ENCODE measurements at places on chromosomes 12 and 14. TPM values are rescaled to one million over a fixed set of nuclear protein-coding genes. Genes with fewer than 3 reads are reported as not detected.

DNA sequence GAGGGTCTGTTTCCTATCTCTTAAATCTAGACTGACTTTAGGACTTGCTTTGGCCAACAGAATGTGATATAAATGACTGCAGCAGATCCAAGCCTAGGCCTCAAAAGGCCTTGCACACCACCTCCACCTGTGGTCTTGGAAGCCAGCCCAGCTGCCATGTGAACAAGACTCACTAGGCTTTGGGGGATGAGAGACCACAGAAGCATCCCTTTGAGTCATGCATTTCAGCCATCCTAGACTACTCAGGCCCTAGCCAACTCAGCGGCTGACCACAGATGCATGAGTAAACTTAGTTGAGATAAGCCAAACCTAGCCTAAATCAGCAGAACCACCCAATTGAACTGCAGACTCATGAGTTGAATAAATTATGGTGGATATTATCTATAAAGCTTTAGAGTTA lies 87.7 kb downstream of the KCNH5 start:
- no peak for DNase-seq
- no peak overlapping the region for H3K27ac ChIP-seq
- H3K36me3 ChIP-seq: no peaks in the 10 kb centered on the region

DNA sequence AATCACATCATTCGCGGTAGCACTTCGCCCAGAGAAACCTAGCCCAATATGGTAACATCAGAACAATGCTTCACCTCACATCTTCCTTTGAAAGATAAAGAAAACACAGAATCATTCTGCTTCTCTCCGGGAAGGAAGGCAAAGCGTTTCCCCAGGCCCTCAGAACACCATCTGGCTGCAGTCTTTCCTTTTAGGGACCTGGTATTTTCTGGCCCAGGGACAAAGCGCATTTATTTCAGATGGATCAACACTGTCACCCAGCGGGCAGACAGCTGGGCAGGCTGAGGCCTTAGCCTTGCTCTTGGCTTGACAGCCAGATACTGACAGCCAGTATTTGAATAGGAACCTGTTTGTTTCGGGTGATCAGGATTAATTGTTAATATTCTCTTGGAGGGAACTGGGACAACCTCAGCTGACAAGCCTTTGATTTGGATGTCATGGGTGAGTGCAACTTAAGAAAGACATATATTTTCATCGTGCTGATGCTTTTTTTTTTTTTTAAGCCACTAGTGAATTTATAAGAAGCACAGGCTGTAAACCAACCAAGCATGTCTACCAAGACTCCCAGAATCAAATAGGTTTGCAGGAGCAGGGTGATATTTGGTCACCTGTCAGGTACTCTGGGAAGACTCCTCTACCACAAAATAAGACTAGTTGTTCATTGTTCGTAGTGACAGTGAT lies 118.9 kb downstream of the VEZT start:
- H3K36me3 ChIP-seq: no peaks in the 10 kb centered on the region
- H3K4me1 ChIP-seq: peaks cover 6% of the 10 kb centered on the region
- no peak overlapping the region for H3K4me3 ChIP-seq

DNA sequence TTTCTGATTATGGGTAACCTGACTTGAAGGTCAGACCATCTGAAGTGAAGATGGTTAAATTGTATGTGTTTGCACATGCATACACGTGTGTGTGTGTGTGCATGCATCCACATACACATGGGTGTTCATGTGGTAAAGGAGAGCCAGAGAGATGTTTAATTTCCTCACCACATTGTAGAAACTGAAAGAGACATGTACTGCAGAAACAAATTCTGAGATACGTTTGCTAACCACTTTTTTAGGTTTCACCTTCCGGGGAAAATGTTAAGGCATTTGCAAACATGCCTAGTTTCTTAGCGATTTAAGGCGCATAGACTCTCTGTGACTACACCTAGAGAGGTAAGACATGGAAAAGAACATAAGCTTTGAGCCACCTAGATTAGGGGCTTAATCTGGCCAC lies 362.9 kb downstream of the RAD51B start:
- peaks cover 5% of the 10 kb centered on the region for H3K4me1 ChIP-seq
- no peaks in the 10 kb centered on the region for H3K36me3 ChIP-seq
- no peak for DNase-seq
- no peak overlapping the region for H3K4me3 ChIP-seq
- no peaks in the 10 kb centered on the region for H3K27me3 ChIP-seq

DNA sequence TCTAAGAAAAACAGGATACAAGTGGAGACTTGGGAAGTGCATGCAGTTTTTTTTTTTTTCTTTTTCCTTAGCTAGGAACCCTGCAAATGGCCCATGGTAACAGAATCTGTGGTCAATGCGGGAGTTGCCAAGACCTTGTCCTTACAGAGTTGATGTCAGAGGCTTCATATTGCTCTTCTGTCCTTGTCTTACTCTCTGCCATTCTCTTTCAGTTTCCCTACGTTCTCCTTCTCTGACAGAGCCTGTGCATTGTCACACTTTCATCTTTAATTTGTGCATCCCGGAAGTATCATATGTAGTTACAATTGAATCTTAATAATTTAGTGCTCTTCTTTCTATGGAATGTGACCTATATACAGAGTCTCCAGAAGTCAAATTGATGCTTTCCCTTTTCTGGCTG lies 986.9 kb downstream of the TMEM121 start:
- H3K4me1 ChIP-seq: no peaks in the 10 kb centered on the region
- no peak overlapping the region for H3K4me3 ChIP-seq
- H3K27ac ChIP-seq: no peak overlapping the region
- no peak for DNase-seq

DNA sequence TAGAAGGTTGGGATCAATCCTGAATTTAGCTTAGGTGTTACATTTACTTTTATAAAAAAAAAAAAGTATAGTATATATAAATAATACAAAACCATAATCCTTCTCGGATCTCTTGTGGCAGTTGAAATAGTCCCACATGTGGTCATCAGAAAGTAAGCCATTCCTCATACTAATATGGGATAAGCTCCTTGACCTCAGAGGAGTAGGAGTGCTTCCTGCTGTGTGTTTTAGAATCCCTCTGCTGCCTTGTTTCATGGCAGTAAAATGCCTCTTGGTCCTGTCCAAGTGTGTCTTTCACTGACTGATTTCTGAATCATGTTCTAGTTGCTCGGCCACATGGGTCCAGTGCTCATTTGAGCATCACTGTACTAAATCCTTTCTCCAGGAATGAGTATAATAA lies 117.0 kb downstream of the NTN4 start:
- no peak overlapping the region for H3K27ac ChIP-seq
- DNase-seq: no peak
- no peaks in the 10 kb centered on the region for H3K27me3 ChIP-seq

GRCh38 chr12:122836027-122836921 lies 1.0 kb downstream of the HIP1R start:
- H3K27me3 ChIP-seq: no peaks in the 10 kb centered on the region
- peak overlapping the region; percentile 82 for H3K27ac ChIP-seq
- H3K36me3 ChIP-seq: no peaks in the 10 kb centered on the region

DNA sequence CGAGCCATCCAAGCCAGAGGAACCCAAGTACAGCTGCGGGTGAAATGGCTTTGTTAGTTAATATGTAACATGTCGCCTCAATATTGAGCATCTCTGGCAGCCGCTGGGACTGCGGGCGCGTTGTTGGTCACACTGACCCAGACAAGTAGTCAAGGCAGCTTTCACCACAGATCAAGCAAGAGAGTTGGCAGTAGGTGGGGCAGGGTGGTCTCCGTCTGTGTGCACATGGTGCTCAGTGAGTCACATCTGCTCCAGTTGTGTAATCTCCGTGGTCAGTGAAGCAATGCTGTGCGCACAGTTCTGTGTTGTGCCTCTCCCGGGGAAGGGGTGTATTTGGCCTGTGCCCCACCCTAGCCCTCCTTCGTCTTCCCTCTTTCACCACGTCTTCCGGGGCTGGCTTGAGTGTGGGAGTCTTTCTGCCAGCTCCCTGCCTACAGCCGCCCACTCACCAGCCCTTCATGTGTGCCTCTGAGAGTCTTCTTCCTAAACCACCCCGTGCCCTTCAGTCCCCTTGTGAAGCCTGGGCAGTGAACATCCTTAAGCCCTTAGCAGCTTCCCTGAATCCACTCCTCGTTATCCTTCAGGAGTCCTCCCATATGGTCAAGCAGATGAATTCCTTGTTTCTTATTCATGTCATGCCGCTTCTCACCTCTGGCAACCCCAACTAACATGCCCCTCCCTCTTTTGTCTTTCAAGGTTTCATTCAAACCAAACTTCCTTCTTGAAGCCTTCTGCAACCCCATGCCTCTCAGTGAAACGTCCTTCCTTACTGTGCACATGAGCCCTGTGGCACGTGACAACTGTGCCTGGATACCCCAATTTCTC lies 242.1 kb downstream of the CACNA1C start:
- no peaks in the 10 kb centered on the region for H3K27me3 ChIP-seq
- no peak for DNase-seq
- peak overlapping the region; percentile 17 for H3K27ac ChIP-seq
- H3K4me1 ChIP-seq: peaks cover 25% of the 10 kb centered on the region

- H3K27ac ChIP-seq: no peak overlapping the region
- H3K27me3 ChIP-seq: no peaks in the 10 kb centered on the region
- no peak overlapping the region for H3K4me3 ChIP-seq
- no peaks in the 10 kb centered on the region for H3K36me3 ChIP-seq
- H3K4me1 ChIP-seq: no peaks in the 10 kb centered on the region
Measured at GRCh38 chr12:108048686-108049085, 80.4 kb upstream of the WSCD2 start.

- no peak overlapping the region for H3K4me3 ChIP-seq
- H3K27ac ChIP-seq: no peak overlapping the region
- no peaks in the 10 kb centered on the region for H3K27me3 ChIP-seq
- DNase-seq: no peak
- H3K4me1 ChIP-seq: no peaks in the 10 kb centered on the region
Measured at GRCh38 chr14:21575661-21576060, 4.2 kb downstream of the OR10G3 start.

GRCh38 chr12:8698132-8698851 lies 501 bp downstream of the RIMKLB start:
- H3K4me3 ChIP-seq: peak overlapping the region; percentile 99
- H3K36me3 ChIP-seq: no peaks in the 10 kb centered on the region
- no peaks in the 10 kb centered on the region for H3K27me3 ChIP-seq
- peaks cover 61% of the 10 kb centered on the region for H3K4me1 ChIP-seq
- H3K27ac ChIP-seq: peak overlapping the region; percentile 91
- DNase-seq: no peak

- DNase-seq: no peak
- no peak overlapping the region for H3K27ac ChIP-seq
- H3K4me1 ChIP-seq: no peaks in the 10 kb centered on the region
- H3K27me3 ChIP-seq: no peaks in the 10 kb centered on the region
- no peaks in the 10 kb centered on the region for H3K36me3 ChIP-seq
Measured at GRCh38 chr12:54602661-54603060, 14.2 kb upstream of the PPP1R1A start.

- H3K4me3 ChIP-seq: no peak overlapping the region
- no peaks in the 10 kb centered on the region for H3K36me3 ChIP-seq
- H3K27me3 ChIP-seq: no peaks in the 10 kb centered on the region
- DNase-seq: no peak
Measured at GRCh38 chr14:69224946-69225345, 33.6 kb downstream of the EXD2 start.

DNA sequence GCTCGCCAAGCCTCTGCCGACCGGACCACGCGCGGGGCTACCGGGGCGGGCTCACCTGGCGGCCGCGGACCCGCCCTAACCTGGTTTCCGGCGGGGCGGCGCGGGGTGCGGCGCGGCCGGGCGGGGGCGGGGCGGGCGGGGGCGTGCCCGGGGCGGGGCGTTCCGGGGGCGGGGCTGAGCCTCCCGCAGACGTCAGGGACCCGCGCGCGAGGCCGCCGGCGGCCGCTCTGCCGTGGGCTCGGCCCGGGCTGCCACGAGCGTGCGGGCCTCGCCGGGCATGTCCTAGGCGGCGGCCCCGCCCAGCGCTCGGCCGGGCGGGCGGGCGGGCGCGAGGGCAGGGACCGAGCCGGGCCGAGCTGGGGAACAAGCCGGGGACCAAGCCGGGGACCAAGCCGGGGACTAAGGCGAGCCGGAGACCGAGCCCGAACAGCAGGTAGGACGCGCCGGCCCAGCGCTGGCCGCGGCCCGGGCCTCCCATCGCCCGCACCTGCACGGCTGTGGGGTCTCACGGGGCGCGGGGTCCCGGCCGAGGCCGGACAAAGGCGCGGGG lies at the start of gene CEP170B:
Gene CEP170B, plus strand, starts transcription at position 188 of the 550 bp plus-strand sequence. CDS start 3,183 bp downstream, outside the sequence.
- no peaks in the 10 kb centered on the region for H3K27me3 ChIP-seq
- peaks cover 19% of the 10 kb centered on the region for H3K4me1 ChIP-seq
- H3K27ac ChIP-seq: peak within 1 kb of the TSS; percentile 97
- peak within 1 kb of the TSS; percentile 91 for H3K4me3 ChIP-seq

- no peak for DNase-seq
- no peak overlapping the region for H3K4me3 ChIP-seq
- no peaks in the 10 kb centered on the region for H3K27me3 ChIP-seq
- peaks cover 16% of the 10 kb centered on the region for H3K4me1 ChIP-seq
Measured at GRCh38 chr12:91940826-91941570, 204.6 kb downstream of the BTG1 start.

DNA sequence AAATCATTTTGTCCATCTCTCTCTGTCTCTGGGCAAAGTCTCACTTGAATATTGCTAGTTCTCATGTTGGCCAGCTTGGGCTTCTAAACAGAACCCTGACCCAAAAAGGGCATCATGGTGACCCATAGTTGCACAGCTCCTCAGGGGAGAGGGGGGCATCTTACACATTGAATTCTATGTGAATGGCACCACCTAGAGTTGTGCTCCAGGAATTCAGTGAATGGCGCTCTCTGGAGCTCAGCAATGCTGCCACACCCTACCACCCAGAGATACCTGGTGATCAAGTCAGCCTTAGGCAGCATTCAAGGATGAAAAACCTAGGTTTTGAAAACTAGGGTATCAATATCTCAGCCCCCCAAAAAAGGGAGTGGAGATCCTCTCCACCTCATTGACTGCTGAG lies 50.6 kb downstream of the SMUG1 start:
- no peaks in the 10 kb centered on the region for H3K27me3 ChIP-seq
- peaks cover 8% of the 10 kb centered on the region for H3K4me1 ChIP-seq
- H3K4me3 ChIP-seq: no peak overlapping the region
- no peak overlapping the region for H3K27ac ChIP-seq
- H3K36me3 ChIP-seq: no peaks in the 10 kb centered on the region

RPS6KL1 gene
- total RNA-seq: 1.7 TPM

SLC7A8 gene
- total RNA-seq: 38.0 TPM

LRFN5 gene
- 1.3 TPM for total RNA-seq

RNASE4 gene
- 4.0 TPM for total RNA-seq

TEX22 gene
- total RNA-seq: not detected

TMTC2 gene
- 21.7 TPM for total RNA-seq

IFNG gene
- not detected for total RNA-seq

FAM181A gene
- not detected for total RNA-seq

RD3L gene
- total RNA-seq: not detected

TOMM20L gene
- total RNA-seq: not detected

FRS2 gene
- total RNA-seq: 22.6 TPM

Data from esophagus squamous epithelium (tissue), 5 donors.